Tibial nerve (tissue), 4 donors: ENCODE measurements at places on chromosomes 13 and 19. TPM values are rescaled to one million over a fixed set of nuclear protein-coding genes. Genes with fewer than 3 reads are reported as not detected.
A peak's percentile ranks its signal among the peaks of the same experiment; 100 is the strongest.

Gene CBLC
- not detected for total RNA-seq

Gene GAPDHS
- not detected for total RNA-seq

Gene KLK12
- not detected for total RNA-seq

Gene UBE2L5
- not detected for total RNA-seq

Gene LRFN3
- 11.0 TPM for total RNA-seq

Gene ZNF132
- total RNA-seq, result 5.0 TPM

Gene KATNAL1
- total RNA-seq, result 19.0 TPM

Gene FBXO27
- total RNA-seq, result 6.9 TPM

GRCh38 chr19:32020538-32020937 lies 324.9 kb upstream of the ZNF507 start:
- H3K4me3 ChIP-seq, result no peak overlapping the region
- H3K4me1 ChIP-seq, result no peaks in the 10 kb centered on the region
- no peaks in the 10 kb centered on the region for H3K27me3 ChIP-seq
- DNase-seq, result no peak
- H3K36me3 ChIP-seq, result no peaks in the 10 kb centered on the region

DNA sequence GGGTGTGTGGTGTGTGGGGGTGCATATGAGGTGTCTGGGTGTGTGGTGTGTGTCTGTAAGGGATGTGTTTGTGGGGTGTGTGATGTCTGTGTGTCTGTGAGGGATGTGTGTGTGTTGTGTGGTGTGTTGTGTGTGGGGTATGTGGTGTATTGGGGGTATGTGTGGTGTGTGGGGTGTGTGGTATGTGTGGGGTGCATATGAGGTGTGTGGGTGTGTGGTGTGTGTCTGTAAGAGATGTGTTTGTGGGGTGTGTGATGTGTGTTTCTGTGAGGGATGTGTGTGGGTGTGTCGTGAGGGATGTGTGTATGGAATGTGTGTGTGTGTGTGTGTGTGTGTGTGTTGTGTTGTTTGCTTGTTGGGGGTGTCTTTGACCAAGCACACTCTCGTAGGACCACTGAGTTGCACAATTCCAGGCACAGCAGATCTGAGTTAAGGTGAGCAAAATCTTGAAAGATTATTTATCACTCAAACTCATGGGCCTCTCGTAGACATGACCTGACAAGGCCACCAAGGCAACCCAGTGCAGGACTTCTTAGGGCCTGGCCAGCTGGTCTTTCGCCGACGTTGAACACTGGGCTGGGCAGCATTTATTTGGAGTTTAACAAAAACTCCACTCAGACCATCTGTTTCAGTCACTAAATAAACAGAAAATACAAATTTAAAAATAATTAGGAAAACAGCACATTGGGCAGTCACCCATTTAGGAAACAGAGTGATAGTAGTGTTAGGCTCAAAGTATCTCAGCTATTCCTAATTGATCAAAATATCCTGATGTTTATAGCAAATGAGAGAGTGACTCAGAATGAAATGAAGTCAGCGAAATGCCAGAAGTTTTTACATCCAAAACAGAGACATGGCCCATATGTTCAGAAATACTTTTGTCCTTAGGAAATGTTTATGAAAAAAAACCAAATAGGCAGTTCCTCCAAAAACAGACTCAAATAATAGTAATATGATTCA lies 301.1 kb downstream of the FGF9 start:
- DNase-seq, result no peak
- H3K27me3 ChIP-seq, result no peaks in the 10 kb centered on the region
- no peak overlapping the region for H3K27ac ChIP-seq
- H3K36me3 ChIP-seq, result no peaks in the 10 kb centered on the region
- H3K4me1 ChIP-seq, result no peaks in the 10 kb centered on the region

DNA sequence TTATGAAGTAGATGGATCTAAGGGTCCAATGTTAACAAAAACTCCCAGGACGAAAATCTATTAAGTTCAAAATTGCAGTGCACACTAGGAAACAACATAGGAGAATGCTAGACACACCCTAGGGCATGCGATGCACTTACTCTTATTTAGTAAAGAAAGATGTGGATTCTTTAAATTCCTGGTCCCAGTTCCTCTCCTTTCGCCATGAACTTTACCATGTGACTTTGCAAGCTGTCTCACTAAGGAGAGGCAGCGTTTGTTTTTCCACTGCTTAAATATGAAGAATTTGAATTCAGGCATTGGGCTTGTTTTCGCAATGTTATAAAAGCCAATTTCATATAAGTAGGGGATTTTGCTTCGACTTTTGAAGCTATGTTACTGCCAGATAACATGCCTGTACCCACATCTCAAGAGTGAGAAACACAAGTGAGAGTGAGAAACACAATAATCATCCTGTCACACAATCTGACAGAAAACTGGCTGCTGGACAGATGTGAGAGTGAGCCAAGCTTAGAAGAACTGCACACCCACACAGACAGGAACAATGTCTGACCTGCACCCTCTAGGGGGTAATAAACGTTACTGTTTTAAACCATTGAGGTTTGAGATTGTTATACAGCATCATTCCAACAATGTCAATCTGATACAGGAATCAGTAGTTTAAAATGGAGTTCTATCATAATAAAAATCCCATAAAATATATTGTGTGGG lies 1308.4 kb downstream of the SLITRK5 start:
- H3K36me3 ChIP-seq, result no peaks in the 10 kb centered on the region
- no peaks in the 10 kb centered on the region for H3K27me3 ChIP-seq
- no peak overlapping the region for H3K27ac ChIP-seq
- DNase-seq, result no peak

DNA sequence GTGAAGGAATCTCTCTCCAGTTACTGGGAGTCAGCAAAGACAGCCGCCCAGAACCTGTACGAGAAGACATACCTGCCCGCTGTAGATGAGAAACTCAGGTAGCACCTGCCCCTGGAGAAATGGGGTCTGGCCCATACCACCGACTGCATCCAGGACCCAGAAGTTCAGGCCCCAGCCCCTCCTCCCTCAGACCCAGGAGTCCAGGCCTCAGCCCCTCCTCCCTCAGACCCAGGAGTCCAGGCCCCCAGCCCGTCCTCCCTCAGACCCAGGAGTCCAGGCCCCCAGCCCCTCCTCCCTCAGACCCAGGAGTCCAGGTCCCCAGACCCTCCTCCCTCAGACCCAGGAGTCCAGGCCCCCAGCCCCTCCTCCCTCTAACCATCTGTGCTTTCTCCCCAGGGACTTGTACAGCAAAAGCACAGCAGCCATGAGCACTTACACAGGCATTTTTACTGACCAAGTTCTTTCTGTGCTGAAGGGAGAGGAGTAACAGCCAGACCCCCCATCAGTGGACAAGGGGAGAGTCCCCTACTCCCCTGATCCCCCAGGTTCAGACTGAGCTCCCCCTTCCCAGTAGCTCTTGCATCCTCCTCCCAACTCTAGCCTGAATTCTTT lies 3.0 kb downstream of the APOC2 start:
- H3K36me3 ChIP-seq, result no peaks in the 10 kb centered on the region
- no peak overlapping the region for H3K27ac ChIP-seq
- H3K4me1 ChIP-seq, result peaks cover 4% of the 10 kb centered on the region
- no peak overlapping the region for H3K4me3 ChIP-seq

- no peaks in the 10 kb centered on the region for H3K4me1 ChIP-seq
- no peak for DNase-seq
- no peak overlapping the region for H3K27ac ChIP-seq
- no peaks in the 10 kb centered on the region for H3K36me3 ChIP-seq
- H3K4me3 ChIP-seq, result no peak overlapping the region
Measured at GRCh38 chr13:37344056-37344455, 238.6 kb upstream of the CSNK1A1L start.

DNA sequence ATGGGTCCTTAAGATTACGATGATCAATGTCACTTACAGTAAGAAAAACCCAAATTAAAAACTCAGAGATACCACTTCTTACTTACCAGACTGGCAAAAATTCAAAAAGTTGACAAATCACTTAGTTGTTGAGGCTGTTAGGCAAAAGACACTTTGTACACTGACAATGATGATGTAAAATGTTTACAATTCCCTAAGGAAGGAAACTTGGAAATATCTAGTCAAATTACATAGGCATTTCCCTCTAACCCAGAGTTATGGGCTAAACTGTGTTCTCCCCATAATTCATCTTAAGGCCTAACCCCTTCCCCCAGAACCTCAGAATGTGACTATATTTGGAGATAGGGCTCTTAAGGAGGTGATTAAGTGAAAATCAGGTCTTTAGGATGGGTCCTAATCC lies 12.0 kb downstream of the TGDS start:
- H3K27ac ChIP-seq, result no peak overlapping the region
- no peaks in the 10 kb centered on the region for H3K36me3 ChIP-seq
- H3K27me3 ChIP-seq, result no peaks in the 10 kb centered on the region
- no peak overlapping the region for H3K4me3 ChIP-seq
- DNase-seq, result no peak
- no peaks in the 10 kb centered on the region for H3K4me1 ChIP-seq

DNA sequence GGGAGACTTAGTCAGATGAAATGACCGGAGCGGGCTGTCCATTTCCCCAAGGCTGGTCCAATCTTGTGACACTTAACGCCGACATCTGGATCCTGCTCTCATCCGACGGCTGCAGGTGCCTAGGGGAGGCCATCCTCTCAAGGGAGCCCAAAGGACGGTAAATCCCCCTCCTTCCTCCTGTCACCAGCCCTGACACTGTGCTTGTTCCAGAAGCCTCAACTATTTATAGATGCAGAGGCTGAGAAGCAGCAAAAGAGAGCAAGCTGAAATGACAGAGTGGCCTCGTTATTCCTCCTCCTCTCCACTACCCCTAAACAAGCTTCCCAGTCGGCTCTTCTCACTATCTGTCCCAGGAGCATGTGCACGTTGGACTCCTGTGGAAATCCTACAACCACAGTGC lies 533.7 kb downstream of the LIG4 start:
- H3K36me3 ChIP-seq, result no peaks in the 10 kb centered on the region
- no peaks in the 10 kb centered on the region for H3K4me1 ChIP-seq
- H3K4me3 ChIP-seq, result no peak overlapping the region
- DNase-seq, result no peak
- no peak overlapping the region for H3K27ac ChIP-seq
- no peaks in the 10 kb centered on the region for H3K27me3 ChIP-seq

- no peaks in the 10 kb centered on the region for H3K27me3 ChIP-seq
- no peak overlapping the region for H3K27ac ChIP-seq
- DNase-seq, result no peak
- H3K4me3 ChIP-seq, result no peak overlapping the region
- H3K36me3 ChIP-seq, result no peaks in the 10 kb centered on the region
Measured at GRCh38 chr13:32376642-32377415, 51.1 kb downstream of the N4BP2L1 start.

GRCh38 chr13:74070065-74070464 lies 64.1 kb downstream of the KLF12 start:
- H3K27ac ChIP-seq, result no peak overlapping the region
- no peak overlapping the region for H3K4me3 ChIP-seq
- no peak for DNase-seq
- no peaks in the 10 kb centered on the region for H3K27me3 ChIP-seq
- H3K4me1 ChIP-seq, result no peaks in the 10 kb centered on the region

DNA sequence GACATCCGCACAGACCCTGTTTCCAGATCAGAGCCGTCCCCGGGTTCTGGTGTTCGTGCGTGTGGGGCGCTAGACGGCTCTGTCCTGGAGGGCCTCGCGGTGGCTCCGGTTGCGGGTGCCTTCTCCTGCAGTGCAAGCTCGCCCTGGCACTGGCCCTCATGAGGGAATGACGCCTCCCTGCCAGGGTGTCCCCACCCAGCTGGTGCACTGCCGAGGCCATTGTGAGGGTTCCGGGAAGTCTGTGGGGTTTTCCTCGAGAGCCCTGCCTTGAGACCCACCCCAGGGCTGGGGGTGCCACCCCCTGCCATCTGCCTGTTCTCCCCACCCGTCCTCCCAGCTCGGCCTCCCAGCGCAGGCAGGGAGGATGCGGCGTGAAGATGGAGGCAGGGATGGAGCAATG lies 19.2 kb upstream of the GNA15 start:
- H3K27ac ChIP-seq, result no peak overlapping the region
- H3K27me3 ChIP-seq, result no peaks in the 10 kb centered on the region
- no peak for DNase-seq
- H3K4me3 ChIP-seq, result no peak overlapping the region

DNA sequence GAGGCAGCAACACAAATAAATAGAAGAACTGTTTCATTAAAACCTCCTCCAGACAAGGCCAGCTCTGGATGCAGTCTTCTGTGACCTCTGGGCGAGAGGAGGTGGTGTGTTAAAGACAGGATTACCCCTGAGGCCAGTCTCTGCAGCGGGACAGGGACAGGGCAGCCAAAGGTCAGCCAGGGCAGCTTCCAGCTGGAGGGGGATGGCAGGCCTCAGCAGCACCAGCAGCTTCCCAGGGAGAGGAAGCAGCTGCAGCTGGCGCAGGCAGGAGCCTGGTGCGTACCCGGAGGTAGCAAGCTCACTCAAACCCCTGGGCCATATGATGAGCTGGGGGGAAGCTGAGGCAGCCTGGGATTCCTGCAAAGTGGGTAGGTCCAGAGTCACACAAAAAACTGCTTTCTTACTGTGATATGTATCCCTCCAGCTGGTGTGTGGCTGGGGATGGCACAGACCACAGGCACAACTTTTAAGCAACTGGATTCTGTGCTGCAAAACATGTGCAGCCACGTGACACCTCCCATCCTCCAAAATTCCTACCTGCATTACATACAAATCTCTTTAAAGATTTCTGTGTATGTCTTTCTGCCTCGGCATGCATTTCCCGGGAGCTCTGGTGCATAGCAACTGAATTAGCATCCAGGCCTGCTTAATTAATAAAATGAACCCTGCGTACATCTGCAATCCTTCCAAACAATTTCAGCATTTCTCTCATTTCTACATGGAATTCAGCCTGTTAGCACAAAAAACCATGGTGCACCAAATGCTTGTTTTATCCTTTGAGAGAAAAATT lies 238.3 kb upstream of the MAB21L1 start:
- H3K27ac ChIP-seq, result no peak overlapping the region
- H3K36me3 ChIP-seq, result no peaks in the 10 kb centered on the region
- H3K27me3 ChIP-seq, result no peaks in the 10 kb centered on the region
- no peaks in the 10 kb centered on the region for H3K4me1 ChIP-seq

DNA sequence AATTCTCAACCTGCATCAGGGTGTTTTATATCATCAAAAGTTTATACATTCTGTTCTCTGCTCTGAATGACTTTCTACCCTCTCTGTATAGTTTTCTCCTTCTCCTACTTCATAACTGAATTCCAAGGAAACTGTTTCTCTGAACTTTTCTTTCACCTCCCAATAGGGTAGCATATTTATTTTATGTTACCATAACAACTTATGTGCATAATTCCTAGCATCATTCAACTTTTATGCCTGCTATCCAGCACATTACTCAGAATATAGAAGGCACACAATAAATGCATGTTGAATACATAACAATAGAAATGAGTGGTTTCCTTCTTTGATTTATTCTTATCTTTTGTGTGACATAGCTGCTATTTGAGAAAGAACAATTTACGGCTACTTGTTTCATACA lies 2385.0 kb downstream of the PCDH9 start:
- H3K27me3 ChIP-seq, result no peaks in the 10 kb centered on the region
- H3K36me3 ChIP-seq, result no peaks in the 10 kb centered on the region
- H3K4me3 ChIP-seq, result no peak overlapping the region
- H3K4me1 ChIP-seq, result no peaks in the 10 kb centered on the region
- no peak for DNase-seq

DNA sequence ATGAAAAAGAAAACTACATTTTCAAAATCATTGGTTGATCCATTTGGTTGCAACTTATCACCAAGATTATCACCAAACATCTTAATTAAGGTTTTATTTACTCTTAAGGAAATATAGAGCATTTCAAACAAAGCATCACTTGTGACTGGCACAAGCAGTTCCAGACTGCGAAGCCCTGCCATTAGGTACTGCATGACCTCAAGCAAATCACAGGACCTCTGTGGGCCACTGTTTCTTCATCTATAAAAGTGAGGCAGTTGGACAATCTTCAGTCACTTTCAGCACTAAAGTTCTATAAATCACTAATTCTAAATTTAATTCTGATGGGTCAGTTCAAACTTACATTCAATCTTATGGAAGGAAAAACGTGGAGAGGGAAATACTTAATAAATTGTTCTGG lies 2.0 kb downstream of the ELF1 start:
- peak overlapping the region; percentile 88 for H3K27ac ChIP-seq
- no peaks in the 10 kb centered on the region for H3K36me3 ChIP-seq
